Type B pancreatic cell (in vitro differentiated cells): ENCODE measurements at places on chromosomes 5 and 9.

GRCh38 chr9:123787416-123787815 is 142.5 kb downstream of the DENND1A start:
- DNase-seq: no peak

GRCh38 chr5:14723701-14724132 is 59.2 kb downstream of the OTULIN start:
- DNase-seq: no peak

GRCh38 chr5:17852740-17853139 is 218.5 kb downstream of the TAF11L14 start:
- no peak for DNase-seq

DNA sequence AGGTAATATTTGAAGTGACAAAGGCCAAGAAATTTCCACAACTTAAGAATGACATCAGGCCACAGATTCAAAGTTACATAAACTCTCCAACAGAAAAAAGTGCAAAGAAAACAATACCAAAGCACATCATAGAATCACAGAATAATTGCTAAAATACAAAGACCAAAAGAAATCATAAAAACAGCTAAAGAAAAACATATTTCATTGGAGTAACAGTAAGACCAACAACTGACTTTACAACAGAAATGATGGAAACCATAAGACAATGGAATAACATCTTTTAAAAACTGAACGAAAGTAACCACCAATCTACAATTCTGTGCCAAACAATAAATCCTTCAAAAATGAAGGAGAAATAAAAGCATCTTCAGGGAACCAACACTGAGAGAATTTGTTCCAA is 38.3 kb downstream of the ZDHHC21 start:
- no peak for DNase-seq

GRCh38 chr9:131685753-131686706 is 53.8 kb downstream of the RAPGEF1 start:
- DNase-seq: no peak
